CD4-positive, CD25-positive, alpha-beta regulatory T cell (primary cell): ENCODE measurements at places on chromosomes 11 and 22. TPM values are rescaled to one million over a fixed set of nuclear protein-coding genes. Genes with fewer than 3 reads are reported as not detected.

The TCN1 gene
- polyA plus RNA-seq, result not detected

The GPR83 gene
- polyA plus RNA-seq, result 0.24 TPM

The HTR3A gene
- not detected for polyA plus RNA-seq

The PEX16 gene
- 52.6 TPM for polyA plus RNA-seq

The TMEM191C gene
- 1.4 TPM for polyA plus RNA-seq

The DDTL gene
- 1.2 TPM for polyA plus RNA-seq

The DRD2 gene
- not detected for polyA plus RNA-seq

The CADM1 gene
- 8.3 TPM for polyA plus RNA-seq

The TNNI2 gene
- polyA plus RNA-seq, result not detected
